ENCODE measurements at places on chromosomes 11 and 22. TPM values are rescaled to one million over a fixed set of nuclear protein-coding genes. Genes with fewer than 3 reads are reported as not detected.

DNA sequence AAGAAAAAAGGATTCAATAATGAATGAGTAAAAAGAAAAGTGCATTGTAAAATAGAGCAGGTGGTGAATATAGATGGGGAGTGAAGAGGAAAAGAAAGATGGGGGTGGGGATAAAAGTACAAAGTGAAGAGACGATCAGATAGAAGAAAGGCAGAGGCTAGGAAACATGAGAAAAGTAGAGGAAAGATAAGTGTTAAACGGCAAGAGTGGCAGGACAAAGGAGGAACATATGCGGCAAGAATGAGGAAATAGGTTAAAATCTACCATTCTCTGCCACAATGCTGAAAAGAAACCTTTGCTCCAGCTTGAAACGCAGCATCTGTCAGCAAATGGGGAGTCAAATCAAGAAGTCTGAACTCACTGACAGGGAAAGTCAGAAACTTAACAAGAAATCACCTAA lies 6.8 kb downstream of the FUT4 start:
- DNase-seq: no peak

DNA sequence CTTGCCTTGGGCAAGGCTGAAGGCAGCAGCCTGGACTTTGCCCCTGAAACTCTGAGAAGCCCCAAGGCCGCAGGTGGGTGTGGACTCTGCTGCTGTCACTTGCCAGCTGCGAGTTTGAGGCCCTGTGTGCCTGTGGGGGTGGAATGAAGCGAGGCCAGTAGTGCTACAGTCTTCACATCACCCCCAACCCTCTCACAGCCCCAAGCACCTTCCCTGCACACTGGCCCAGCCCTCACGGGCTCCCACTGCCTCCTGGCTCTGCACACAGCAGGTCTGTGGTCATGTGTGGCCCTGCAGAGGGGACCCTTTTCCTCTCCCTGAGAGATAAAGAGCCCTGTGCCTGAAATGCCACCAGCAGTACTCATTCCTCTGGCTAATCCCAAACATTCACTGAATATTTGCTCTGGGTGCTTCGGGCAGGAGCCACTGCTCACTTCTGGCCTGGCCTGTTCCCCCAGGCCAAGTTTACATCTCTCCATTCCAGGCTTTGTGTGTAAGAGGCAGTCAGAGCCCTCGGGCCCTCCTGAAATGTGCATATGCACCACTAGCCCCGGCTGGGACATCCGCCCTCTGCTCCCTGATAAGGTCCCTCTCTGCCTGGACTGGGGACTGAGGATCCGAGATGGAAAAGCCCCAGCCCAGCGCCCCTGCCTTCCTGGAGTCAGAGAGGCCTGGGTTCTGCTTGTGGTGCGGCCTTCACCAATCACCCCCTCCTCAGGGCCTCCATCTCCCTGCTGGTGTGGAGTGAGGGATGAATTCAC lies 17.7 kb downstream of the MGAT3 start:
- DNase-seq: no peak

Gene GGT5
- total RNA-seq: 38.2 TPM

Gene KCNA4
- 0.36 TPM for total RNA-seq

DNA sequence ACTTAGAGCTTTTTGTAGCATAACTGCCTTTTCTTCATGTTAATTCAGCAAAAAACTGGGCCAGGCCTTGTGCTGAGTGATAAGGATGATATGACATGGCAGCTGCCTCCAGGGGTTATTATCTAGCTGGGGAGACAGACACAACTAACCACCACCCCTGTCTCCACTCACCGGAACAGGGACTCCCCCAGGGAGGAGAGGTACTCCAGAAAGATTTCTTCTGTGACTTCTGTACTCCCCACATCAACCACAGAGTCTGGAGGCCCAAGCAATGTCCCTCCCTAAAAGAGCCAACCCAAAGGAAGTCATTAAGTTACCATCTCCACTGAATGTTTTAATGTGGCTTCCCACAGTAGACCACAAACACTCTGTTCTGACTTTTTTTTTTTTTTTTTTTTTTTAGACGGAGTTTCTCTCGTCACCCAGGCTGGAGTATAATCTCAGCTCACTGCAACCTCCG lies 14.3 kb upstream of the PMM1 start:
- no peak for DNase-seq

- DNase-seq: no peak
These were observed 1.9 kb downstream of the KCNQ1 start for GRCh38 chr11:2446590-2447252.

Gene FGF19
- not detected for total RNA-seq

DNA sequence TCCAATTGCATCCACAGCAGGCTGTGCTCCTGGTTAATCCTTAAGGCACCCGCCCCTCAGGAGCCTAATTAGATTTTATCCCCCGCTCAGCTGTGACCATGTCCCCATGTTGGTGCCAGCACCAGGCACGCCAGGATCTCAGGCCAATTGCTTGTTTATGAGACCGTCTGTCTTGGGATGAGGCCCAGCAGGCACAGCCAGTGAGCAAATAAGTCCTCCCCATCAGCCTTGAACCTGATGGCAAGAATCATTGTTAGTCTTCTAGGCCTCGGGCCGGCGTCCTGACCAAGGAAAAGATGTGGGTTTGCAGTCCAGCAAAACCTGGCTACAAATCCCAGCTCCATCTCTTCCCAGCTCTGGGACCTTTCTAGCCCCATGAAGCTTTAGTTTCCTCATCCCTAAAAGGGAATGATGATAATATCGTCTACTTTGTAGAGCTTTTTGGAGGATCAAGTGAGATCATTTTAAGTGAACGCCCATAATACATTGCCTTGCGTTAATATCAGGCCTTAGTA lies 57.3 kb downstream of the TP53I11 start:
- DNase-seq: no peak

Gene DNAJB7
- total RNA-seq: not detected

- DNase-seq: no peak
These were observed 3.7 kb upstream of the RANGAP1 start for GRCh38 chr22:41289671-41290070.
